Activated CD4-positive, alpha-beta memory T cell treated with anti-CD3 and anti-CD28 coated beads, Interleukin-2, amount 10 ng/mL, durations not matched to agents 7 days and 5 days (primary cell): ENCODE measurements at places on chromosomes 3 and 15. TPM values are rescaled to one million over a fixed set of nuclear protein-coding genes. Genes with fewer than 3 reads are reported as not detected.

- no peak for DNase-seq
Observed at GRCh38 chr3:86161493-86161892, 829.5 kb downstream of the VGLL3 start.

- no peak for DNase-seq
Observed at GRCh38 chr3:107634099-107634489, 111.3 kb downstream of the BBX start.

DNA sequence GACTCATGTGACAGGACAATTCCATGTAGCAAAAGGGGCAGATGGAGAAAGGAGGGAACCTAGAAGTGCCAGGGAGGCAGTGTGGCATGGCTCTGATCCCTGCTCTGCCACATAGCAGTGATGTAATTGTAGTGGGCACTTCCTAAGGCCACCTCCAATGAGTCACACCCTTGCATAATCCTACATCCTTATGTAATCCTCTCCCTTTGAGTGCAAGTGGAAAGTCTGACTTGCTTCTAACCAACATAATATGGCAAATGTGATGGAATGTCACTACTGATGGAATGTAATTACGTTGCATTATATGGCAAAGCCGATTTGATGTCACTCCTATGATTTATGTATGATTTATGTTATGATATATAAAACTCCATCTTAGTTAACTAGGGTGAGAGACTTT is 72.9 kb upstream of the ATP2C1 start:
- no peak for DNase-seq

GRCh38 chr3:191473661-191474198 is 12.8 kb downstream of the PYDC2 start:
- DNase-seq, result no peak

GRCh38 chr15:56718560-56718959 is 14.7 kb downstream of the ZNF280D start:
- no peak for DNase-seq

- no peak for DNase-seq
Observed at GRCh38 chr3:15682561-15683185, 81.1 kb downstream of the BTD start.

- DNase-seq, result no peak
Observed at GRCh38 chr3:105285653-105286241, 81.0 kb upstream of the ALCAM start.

GRCh38 chr3:43650345-43650744 is 28.5 kb upstream of the ANO10 start:
- DNase-seq, result no peak

DNA sequence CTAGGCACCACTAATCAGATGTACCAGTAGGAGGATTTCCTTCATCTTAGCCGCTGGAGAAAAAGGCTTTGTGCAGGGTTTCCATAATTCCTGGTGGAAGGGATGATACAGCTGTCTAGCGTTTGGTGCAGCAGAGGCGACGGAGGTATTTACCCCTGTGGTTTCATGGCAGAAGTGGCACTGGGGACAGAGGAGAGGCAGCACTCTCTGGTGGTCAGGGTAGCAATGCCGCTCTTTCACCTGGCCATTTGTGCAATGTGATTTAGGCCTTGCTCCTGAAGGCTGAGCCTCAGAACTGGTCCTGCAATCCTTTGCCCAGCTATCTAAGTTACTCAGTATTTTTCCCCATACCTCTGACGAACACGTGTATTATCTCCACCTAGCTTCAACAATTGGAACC is 47.1 kb upstream of the BNIP2 start:
- DNase-seq, result no peak

GRCh38 chr15:39908186-39908585 is 11.9 kb downstream of the GPR176 start:
- no peak for DNase-seq

DNA sequence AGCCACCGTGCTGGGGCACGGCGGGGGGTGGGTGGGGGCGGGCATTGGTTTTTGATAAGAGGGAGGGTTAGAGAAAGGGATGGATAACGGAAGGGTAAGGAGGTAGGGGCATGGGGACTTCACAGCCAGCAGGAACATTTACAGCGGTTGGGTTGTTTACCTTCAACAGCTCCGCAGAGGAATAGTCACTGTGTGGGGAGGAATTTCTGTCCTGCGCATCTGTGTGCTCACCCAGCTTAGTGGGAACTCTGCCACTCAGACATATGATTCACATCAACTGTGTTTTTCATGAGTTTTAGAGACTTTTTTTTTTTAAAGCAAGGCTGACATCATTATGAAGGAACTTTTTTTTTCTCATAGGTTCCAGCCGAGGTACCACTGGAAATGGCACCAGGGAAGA is 19.6 kb downstream of the CHRD start:
- no peak for DNase-seq

DNA sequence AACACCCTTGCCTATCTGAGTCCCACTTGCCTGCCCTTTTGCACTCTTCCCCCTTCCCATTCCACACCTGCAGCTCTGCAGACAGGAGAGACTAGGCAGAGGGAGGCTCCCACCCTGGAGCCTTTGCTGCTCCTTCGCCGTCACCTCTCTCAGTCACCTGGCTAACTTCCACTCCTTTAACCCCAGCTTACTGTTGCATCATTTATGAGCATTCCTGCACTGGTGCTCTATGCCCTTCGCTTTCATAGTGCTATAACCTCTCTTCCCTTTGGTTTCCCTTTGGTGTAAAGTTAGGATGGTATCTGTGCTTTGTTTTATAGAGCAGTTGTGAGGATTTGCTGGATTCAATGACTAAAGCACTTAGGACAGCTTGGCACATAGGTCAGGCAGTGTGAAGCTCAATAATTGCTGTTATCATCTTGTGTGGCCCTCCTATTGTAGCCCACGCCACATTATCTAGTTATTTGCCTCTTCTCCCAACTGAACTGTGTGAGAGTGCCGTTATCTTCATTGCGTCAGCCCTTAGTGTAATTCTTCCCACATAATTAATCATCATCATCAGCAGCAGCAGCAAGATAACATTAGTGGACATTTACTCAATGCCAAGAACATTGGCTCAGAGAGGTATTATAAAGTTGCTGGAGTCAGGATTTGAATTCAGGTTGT is 253.9 kb downstream of the CACNA2D3 start:
- no peak for DNase-seq

DNA sequence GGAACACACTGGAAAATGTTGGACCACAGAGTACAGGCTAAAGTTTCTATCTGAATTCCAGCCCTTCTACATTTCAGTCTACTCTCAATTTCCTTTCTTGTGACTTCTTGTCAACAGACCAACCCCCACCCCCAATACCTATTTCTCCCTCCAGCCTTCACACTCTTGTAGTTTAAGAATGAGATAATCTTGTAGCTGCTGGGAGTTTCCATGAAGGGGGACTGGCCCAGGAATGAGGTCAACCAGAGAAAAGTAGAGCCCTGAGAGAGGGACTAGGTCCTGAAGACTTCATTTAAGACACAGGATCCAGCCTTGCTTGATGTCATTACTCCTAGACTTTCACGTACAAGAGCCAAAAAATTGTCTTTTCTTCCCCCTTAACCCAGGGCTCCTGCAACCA is 29.5 kb upstream of the FAM107A start:
- DNase-seq, result no peak

DNA sequence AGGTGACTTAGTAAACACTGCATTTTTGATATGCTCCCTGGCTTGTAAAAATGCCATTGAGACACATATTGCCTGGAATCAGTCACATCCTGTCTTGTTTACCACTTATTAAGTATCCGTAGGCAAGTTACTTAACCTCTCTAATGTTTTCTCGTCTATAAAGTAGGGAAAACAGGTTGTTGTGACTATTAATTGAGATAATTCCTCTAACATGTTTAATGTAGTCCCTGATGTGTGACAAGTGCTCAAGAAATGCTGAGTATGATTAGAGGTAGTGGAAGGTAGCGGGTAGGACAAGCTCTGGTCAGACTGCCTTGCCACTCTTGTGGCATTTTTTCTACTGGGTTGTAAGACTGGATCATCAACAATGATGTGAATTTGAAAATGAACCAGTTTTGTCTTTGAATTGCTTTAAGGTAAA is 54.1 kb downstream of the NFKBIZ start:
- no peak for DNase-seq

DNA sequence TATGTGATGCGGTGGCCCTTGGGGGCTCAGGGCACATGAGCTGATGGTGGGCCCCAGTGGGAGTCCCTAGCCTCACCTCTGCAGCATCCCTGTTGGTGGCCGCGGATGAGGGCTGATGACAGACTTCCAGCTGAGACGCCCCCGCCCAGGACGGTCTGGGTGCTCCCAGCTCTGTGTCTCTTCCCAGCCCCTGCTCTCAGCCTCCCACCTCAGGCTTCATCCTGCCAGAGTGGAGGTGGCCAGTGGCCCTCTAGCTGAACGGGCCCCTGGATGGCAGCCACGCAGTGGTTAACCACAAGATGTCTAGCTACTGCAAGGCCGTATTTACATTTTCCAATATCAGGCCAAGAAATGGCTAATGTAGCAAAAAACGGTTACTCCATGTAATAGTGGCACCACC is 205.3 kb upstream of the LINGO1 start:
- DNase-seq, result no peak

DNA sequence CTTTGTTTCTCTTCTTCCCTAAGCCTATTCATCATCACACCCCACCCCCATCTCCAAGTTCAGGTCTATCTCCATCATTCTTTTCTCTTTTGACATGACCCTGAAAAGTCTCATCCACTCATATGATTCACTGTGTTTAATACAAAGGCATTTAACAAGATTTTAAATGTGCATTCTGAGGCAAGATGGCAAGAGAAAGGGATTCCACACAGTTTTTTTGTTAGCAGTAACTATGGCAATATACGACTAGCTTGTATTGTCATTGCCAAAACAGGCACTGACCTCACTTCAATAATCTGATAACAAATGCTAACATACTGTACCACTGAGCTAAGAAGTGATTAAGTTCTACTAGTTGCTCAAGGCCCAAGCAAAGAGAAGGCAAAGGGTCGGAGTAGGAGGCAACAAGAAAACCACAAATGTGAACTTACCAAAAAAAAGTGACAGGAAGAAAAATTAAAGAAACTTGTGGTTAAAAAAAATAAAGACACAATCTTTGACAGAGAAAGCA is 53.2 kb downstream of the FBN1 start:
- DNase-seq, result no peak

DNA sequence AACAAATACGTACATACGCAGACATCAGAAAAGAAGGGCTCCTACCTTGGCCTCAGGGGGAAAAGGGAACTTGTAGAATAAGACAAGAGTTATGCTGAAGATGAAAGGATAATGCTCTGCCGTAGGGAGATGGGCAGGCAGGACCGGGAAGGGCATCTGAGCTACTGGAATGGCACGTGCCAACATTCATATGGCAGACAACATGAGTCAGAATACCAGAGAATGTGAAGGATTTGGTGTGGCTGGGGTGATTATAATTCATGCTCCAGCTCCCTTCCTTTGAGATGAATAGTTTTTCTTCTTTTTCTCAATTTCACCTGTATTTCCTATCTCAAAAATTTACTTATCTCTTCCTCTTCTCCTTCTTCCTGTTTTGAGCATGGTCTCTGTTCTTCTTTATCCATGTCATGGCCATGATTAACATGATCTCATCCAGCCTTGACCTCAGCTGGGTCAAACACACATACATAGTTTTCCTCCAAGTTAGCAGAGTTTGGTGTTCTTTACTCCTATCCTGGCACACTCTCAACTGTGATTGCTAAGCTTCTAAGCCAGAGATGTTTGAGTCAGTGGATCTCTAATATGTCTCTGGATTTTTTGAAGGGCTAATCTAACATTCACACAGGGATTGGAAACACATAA is 507.0 kb downstream of the FOXP1 start:
- DNase-seq, result no peak

- DNase-seq, result no peak
Observed at GRCh38 chr15:69377216-69377970, 36.8 kb upstream of the KIF23 start.

Gene LOXL1
- total RNA-seq, result 10.9 TPM

Gene ZNF592
- total RNA-seq, result 38.0 TPM

Gene MINAR1
- total RNA-seq, result 0.38 TPM

Gene NKIRAS1
- total RNA-seq, result 3.0 TPM

Gene TJP1
- total RNA-seq, result not detected

Gene TADA3
- 88.3 TPM for total RNA-seq

Gene PRR23A
- total RNA-seq, result not detected

Gene GOLGA8T
- not detected for total RNA-seq

Gene GOLGA8N
- 13.8 TPM for total RNA-seq
